ENCODE measurements at places on chromosomes 3 and 15.

DNA sequence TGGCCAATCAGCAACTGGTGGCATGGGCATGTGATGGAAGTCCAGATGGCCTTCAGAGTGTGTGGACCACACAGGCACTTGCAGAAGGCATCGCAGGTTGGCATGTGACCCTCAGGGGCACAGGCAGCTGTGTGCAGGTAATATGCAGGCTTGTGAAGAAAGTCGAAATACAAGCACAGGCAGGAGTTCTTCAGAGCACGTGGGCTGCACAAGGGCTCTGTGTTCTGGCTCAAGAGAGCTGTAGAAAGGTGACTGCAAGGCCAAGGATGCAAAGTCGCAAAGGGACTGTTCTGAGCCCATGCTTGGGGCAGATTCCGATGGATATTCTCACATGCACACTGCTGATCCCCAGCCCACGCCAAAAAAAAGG is 8.3 kb downstream of the LRRC2 start:
- DNase-seq = no peak

GRCh38 chr3:16409032-16409431 is 104.5 kb downstream of the RFTN1 start:
- no peak for DNase-seq

- DNase-seq = no peak
These were observed 25.9 kb downstream of the ADGRG7 start for GRCh38 chr3:100635273-100635701.

GRCh38 chr15:84980196-84981053 is 1.2 kb upstream of the PDE8A start:
- DNase-seq = peak; percentile 84

DNA sequence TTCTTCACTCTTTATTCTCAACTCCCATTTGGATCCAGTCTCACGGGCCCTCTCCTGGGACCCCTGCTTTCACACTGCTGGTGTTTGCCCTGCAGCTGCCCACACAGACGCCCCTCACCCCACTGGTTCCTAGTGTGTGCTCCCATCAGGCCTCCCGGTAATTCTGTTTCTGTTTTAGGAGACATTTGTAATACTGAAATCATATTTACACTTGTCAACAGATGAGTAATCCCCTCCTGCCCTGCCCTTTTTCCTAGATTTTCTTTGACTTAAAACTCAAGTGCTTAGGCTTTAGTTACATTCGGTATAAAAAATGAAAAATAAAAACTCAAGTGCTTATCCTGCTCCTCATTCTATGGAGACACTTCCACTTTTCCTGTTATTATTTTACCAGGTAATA is 18.4 kb upstream of the ABTB1 start:
- DNase-seq = no peak

DNA sequence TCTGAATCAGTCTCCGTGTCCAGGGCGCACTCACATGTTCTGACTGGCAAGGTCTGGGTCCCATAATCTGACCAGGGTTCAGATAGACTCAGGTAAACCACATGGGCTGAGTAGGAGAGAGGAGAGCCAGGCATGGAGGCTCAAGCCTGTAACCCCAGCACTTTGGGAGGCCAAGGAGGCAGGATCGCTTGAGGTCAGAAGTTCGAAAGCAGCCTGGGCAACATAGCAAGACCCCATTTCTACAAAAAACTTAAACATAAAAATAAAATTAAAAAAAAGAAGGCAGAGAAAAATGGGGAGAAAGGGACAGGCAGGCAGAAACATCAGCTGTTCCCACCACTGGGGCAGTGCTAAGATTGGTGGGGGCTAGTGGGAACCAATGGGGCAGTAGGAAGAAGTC is 5.4 kb downstream of the TMEM43 start:
- no peak for DNase-seq

GRCh38 chr15:67813104-67813634 is 12.1 kb upstream of the SKOR1 start:
- no peak for DNase-seq

DNA sequence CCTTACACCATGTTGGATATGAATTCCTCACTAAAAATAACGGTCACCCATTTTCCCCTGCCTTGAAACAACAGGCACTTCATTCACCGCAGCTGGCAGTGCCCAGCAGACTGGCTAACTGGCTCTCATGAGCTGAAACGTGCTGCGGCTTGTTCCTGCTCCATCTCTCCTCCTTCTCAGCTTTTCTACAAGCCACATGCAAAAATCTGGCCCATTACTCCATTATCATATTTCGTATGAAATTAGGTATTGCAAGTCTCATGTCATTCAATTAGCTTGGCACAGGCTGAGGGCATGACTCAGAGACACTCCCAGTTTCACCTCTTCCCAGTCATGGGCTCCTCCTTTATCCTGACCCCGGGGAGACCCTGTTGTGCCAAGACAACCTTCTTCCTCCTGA is 60.0 kb downstream of the MAGEF1 start:
- no peak for DNase-seq
